DMS79 treated with DMSO at 0.1 percent for 48 hours (cell line): ENCODE measurements at places on chromosomes 2 and 18.

DNA sequence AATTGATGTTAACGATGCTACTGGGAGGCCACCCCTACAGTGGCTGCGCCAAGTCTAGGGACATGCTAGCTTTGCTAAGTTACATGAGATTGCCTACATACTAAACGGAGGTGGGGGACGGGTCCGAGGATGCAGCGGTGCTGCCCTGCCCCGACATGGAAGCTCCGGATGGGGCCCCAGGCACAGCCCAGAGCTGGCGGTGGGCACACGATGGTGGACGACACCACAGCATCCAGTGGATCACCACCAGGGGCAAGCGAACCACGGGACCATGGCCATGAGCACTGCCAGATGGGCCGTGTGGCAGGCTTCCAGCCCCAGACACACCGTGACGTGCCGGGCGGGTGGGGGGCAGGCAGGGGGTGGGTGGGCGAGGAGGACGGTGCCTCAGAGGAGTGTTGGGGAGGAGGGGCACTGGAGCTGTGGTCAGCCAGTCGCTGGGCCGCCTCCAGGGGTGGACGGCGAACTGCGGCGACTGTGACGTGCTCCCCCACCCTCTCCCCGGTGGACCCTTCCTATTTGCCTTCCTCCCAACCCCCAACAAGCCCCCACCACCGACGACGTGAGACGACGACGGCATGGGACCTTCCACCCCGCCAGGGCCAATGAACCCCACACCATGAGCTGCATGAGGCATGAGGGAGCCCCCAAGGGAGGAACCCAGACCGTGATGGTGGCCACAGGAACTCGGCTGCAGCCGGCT is 90.6 kb upstream of the ANKRD30BL start:
- DNase-seq = no peak

DNA sequence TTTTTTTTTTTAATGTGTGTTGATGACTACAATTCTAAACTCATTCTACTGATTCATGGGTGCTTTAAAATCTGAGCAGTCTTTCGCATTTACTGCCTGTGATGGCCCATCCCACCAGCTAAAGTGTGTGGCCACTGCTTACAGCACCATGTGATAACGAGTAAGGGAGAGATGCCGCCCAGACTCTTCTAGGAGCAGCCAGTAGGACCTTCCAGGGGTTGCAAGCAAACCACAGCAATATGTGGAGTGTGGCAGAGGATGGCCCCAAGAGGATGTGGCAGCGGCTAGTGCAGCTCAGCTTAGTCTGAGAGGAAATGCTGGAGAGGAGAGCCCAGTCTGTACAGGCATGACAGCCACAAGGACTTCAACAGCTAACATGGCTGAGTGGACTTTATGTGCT is 14.9 kb downstream of the IL1B start:
- DNase-seq = no peak

DNA sequence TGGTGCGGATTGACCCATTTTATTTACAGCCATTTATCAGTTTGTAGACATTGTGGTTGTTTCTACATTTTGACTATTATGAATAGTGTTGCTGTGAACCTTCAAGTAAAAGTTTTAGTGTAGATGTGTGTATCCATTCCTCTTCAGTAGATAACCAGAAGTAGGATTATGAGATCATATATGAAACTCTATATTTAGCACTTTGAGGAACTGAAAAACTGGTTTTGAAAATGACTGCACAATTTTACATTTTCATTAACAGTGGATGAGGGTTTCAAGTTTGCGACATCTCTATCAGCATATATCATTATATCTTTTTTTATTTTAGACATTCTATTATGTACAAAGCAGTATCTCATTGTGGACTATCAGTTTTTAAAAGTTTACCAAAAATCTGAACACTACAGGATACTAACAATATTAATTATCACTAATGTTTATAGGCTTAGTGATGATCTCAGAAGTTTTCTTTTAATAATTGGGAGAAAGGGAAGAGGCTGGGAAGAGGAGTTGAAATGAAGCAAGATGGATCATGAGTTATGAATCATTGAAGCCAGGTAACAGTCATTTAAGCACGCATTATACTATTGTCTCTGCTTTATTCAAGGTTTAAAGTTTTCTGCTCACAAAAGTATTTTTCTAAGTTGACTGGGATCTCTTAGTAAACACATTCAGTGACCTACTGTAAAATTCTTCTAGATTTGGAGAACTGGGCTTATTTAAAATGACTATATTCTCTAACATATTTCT is 329.0 kb upstream of the LRATD1 start:
- no peak for DNase-seq

GRCh38 chr2:176516051-176516602 is 246.9 kb downstream of the MTX2 start:
- no peak for DNase-seq

DNA sequence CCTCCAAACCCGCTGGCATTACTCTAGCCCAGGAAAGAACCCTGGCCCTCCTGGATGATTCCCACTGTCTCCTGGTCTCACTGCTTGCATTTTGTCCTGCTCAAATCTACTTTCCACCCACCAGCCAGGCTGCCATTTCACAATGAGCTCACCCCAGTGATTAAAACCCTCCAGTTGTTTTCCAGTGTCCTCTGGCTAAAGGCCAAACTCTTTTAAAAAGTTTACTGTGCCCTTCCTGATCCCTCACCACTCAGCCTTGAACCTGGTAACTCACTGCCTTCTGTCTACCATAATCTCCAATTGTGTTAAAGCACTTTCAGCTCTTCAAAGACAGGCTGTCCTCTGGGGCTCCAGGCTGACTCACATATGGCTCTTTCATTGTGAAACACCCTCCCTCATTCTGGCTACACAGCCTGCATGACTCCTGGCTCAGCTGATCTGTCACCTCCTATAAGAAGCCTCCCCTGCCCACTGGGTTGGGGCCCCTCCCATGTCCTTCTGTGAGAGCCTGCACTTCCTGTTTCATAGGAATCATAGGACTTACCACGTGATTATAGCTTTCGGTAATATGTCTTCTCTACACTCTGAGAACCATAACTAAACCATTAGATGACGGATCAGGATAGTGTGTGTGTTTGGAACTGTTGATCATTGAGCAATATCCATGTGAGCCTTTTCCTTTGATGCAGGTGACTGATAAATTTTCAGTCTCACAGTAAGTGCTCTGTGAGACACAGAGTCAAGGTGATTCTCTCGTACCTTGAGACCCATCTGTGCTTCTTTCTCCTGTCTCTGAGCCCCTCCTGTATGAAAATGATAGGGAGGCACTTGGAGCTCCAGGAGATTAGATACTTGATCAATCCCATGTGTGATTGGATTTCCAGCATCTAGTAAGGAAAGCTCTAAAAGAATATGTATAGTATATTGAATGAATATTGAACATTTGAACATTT is 590.8 kb upstream of the ID2 start:
- no peak for DNase-seq
